KBM-7 (cell line): ENCODE measurements at places on chromosomes 11 and 22.

DNA sequence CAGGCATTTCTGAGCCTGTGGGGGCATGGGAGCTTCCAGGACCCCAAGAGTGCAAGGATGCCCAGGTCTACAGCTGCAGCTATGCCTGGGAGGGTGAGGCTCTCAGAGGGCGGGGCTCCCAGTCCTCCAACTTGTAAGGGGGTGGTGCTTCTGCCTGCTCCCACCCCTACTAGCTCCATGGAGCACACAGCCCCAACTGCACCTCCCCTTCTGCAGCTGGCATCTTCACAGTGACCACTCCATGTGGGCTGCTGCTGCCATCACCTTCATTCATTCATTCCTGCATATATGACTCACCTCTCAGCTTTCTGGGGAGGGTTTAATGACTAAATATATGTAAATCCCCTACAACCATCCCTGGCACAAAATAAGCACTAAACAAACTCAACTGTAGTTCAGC, 43.8 kb downstream of the CHST1 start:
- DNase-seq = no peak

- peak; percentile 9 for DNase-seq
Measured at GRCh38 chr11:110712659-110713448, 617 bp upstream of the ARHGAP20 start.

DNA sequence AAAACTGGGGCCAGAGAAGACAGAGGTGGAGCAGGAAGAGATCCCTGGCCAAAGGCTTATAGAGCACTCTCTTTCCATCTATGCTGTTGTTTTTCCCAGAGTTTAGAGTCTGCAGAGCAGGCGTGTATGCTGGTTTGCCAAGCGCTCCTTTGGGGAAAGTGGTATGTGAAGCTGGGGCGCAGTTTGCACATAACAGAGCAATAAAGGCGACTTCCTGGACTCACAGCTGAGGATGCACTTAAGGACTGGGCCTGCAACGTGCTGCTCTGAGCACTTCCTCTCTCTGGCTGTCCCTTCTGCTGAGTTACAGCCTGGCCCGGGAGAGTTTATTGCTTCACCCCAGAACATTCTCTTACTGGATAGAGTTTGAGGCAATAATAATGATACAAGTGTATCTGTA, 41.7 kb downstream of the THAP12 start:
- DNase-seq = peak; percentile 82

GRCh38 chr22:35697142-35697541, 20.5 kb upstream of the APOL5 start:
- DNase-seq = no peak

- DNase-seq = no peak
Measured at GRCh38 chr11:77144857-77145428, 16.9 kb downstream of the MYO7A start.

GRCh38 chr11:32584921-32585320, 1.3 kb downstream of the EIF3M start:
- DNase-seq = peak; percentile 43

- no peak for DNase-seq
Measured at GRCh38 chr11:126025822-126026221, 36.8 kb downstream of the CDON start.

GRCh38 chr11:124896071-124896750, 1.5 kb downstream of the ROBO4 start:
- no peak for DNase-seq

DNA sequence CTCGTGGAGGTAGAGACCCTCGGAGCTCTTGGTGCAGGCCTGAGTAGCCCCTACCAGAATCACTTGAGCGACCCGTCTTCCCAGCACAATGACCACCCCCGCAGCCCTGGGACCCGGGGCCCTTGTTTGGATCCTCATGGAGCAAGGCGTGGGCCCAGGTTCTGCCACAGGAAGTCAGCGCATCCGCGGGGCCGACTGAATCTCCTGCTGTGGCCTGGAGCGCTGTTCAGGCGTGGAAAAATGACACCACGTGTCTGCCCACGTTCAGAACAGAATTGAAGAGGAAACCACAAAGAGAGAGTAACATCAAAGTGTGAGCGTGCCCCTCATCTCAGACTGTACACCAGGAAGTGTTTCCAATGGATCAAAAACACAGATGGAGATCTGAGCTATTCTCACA, 1479.2 kb downstream of the TBC1D22A start:
- no peak for DNase-seq

DNA sequence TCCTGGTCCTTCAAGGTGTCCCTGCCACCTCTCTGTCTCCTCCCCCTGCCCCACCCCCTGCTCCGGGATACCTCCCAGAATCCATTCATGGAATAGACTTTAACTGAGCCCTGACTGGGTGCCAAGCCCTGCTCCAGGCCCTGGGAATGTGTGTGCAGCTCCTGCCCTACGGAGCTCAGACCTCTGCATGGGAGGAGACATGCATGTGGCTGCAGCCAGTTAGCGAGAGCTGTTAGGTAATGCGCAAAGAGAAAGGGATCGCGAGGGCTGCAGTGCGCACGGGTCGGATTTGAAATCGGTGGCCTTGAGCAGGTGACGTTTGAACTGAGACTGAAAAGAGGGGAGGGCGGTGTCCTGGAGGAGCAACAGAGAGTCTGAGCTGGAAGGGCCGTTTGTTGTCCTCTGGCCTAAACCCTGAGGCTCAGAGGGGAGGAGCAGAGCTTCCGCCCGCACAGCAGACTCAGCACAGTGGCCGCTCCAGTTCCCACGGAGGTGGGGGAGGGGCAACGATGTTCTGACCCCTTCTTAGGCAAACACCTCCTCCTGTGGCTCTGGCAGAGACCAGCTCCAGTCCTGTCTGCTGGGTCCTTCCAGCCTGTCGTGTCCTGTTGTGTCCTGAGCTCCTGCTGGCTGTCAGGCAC, 19.8 kb upstream of the LRRC10B start:
- no peak for DNase-seq

- DNase-seq = no peak
Measured at GRCh38 chr11:85961930-85962363, 106.8 kb downstream of the CCDC83 start.

GRCh38 chr11:121741351-121741760, 288.6 kb upstream of the SORL1-AS1 start:
- no peak for DNase-seq

GRCh38 chr11:75583718-75584658, 21.9 kb downstream of the SERPINH1 start:
- peak; percentile 73 for DNase-seq

GRCh38 chr11:130882138-130882551, 34.1 kb downstream of the SNX19 start:
- DNase-seq = no peak

GRCh38 chr11:90133560-90134477, 644 bp upstream of the NAALAD2 start:
- DNase-seq = no peak

- peak; percentile 85 for DNase-seq
Measured at GRCh38 chr22:39316440-39317083, 2.9 kb downstream of the RPL3 start.

GRCh38 chr22:44159221-44159620, 21.5 kb upstream of the PARVG start:
- DNase-seq = peak; percentile 16
